AG10803 (cell line): ENCODE measurements at places on chromosomes 2 and 18.

DNA sequence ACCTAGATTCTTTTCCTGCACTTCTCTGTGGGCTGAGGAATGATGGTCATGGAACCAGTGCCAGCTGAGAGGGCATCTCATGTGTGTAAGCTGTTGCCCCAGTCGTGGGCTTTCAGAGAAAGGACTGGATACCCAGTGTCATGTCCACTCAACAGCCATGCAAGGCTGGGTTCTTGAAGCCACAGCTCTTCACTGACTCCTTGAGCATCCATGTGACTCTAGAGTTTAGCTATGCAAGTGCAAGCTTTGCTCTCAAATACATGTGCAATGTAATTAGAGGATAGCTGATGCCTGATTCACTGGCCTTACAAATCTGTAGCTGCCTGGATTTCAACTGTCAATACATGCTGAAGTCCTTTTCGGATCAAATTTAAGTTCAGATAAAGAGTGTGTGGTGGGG lies 46.8 kb upstream of the EML6 start:
- DNase-seq: peak; percentile 74

GRCh38 chr2:59538398-59538911 lies 1015.0 kb downstream of the BCL11A start:
- no peak for DNase-seq

- DNase-seq: no peak
These were observed 55.4 kb downstream of the EML4 start for GRCh38 chr2:42224422-42225067.

DNA sequence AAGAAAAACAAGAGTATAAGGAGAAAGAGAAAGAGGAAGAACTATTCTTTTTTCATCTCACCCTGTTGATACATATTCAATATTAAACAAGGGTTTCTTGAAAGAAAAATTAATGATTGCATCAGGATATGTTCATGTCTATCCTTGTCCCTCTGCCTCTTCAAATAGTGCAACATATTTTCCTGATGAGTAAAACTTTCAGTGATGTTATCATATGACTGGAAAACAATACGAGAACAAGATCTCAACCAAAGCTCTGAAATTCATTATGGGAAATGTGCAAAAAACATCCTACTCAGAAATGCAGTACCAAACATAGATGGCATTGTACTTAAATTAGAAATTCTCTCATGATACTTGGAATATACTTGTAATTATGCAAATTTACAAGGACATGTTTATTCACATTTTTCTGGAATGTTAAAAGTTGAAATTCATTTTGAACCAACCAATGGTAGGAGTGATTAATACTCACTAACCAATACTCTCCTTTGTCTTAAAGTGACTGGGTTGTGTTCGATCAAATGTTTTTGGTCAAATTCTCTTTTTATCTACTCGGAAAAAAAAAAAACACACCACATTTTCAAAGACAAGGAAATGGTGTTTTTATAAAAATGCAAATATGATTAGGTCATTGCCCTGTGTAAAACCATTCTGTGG lies 148.9 kb upstream of the GULP1 start:
- DNase-seq: peak; percentile 41

DNA sequence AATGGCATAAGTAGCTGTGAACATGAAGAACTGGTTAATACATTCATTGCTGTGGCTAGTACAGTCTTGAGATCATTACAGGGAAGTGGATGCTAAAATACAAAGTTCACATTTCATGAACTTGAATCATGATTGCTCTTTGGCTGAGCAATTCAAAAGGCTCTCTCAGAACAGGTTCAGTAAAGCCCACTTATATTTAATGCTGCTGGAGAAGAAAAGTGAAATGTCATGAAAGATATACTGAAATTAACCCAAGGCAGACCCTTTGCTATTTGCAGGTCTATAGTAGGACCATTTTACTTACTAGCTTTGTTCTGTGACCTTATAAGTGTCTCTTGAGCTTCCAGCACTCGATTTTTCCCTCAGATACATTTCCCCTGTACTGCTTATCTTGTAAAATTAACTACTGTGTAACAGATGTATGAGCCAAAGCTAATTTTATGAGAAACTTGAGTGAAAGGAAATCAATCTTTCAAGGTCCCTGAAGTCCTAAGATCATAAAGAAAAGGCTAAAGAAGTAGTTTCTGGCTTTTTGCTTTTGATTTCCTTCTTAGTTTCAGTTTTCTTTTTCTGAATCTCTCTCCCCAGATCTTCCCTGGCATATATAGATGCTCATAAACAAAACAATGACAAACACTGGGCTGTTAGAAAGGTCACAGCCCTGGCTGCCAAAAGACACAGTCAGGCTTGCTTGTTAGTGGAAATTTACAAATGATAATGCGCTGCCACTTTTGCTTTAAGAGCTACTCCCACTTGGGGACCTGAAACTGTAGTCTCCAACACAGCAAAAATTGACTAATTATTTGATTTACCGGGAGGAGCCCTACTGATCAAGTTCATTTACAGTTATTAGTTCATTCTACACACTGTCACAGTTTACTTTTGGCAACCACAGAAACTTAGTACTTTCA lies 132.7 kb upstream of the XPO1 start:
- DNase-seq: peak; percentile 40

DNA sequence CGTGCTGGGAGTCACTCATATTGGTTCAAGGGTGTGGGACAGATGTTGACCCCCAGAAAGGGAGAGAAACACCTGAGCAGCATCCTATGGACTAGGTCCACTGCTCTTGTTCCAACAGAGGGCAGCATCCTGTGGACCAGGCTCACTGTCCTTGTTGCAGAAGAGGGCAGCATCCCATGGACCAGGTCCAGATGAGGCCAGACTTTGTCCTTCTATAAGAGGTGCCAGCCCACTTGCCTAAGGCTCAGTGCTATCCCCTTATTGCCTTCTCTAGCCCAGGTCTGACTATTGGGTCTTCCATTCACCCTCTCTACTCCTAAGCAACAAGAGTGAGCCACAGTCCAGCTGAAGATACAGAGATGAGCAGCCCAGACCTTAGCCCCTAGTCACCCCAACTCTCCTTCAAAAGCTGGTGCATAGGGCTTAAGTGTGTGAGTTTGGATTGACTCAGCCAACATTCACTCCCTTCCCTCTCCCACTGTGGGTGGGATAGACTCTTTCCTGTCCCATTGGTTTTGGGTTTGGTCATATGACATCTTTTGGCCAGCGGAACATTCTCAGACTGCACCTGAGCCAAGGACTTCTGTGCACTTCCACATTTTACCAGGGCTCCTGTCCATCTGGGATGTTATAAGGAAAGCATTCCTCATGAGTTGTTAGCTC lies 132.4 kb upstream of the GPC1 start:
- no peak for DNase-seq
